ENCODE measurements at places on chromosomes 12 and 14.

GRCh38 chr12:89752341-89752740 is 43.7 kb upstream of the ATP2B1 start:
- no peak for DNase-seq

GRCh38 chr12:54390668-54391551 is 6.4 kb upstream of the ZNF385A start:
- peak; percentile 59 for DNase-seq

DNA sequence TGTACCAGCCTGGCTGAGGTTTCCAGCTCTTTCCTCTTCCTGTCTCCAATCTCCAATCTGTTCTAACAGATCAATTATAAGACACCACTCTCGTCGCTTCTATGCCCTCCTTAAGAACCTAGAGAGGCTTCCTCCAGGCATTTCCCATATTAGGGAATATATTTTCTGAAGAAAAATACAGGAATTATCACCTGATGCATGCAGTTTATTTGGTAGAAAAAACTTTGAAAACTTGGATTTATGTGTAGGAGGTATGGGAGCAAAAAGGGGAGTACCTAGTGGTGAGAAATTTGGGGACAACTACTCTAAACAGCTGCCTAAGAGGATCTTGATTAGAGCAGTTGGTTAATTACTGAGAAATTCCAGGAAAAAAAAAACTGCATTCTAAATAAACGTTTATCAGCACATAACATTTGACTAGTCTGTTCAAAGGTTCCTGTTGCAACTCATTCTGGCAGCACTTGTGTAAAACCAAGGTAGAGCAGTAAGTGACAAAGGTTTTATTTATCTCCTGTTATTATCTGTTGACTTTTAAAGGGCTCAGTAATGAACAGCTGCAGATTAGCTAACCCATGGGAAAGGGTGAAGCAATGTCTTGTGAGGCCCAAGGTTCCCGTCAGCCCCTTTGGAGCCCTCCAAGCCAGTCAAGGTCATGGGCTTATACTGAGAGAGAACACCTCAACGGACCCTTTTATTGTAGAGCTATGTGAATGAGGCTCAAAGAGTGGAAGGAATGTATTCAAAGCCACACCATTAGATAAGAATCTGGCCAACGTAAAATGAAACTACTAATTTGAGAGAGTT is 36.4 kb upstream of the NR1H4 start:
- no peak for DNase-seq

DNA sequence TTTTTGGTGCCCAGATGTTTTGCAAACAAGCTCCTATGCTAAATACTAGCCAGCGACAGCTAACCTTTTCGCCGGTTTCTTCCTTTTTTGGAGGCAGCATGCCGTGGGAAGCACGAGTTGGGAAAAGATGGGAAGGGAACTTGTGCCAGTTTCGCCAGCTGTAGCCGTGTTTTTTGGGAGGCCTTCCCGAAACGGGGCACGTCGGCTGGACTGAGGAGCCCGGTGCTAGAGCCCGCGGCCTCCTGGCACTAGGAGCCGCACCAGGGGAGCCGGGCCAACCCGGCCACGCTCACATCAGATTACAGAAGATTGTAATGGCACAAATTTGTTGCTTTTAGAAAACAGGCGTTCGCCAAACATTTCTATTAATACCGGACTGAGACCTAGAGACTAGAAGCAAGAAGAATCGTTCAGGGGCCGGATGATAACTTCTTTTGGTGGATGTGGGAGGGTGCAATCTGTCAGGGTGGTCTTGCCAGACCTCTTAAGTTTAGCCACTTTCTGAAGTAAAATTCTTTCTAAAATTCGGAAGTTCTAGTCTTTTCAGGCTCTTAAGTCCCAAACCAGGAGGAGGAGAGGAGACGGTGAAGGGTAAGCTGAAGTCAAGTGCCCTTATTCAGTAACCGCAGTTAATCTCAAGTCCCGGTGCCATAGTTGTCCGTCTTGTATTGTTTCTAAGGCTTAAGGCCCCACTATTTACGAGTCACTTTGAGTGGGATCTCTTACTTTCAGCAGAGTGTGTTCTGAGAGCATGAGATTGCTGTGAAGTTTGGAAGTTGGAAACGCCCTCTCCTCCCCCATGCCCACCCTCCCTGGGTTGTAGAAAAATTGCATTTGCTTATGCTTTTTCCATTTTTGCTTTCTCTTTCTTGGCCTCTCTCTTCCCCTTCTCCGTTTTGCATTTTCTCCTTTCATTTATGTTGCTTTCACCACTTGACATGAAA is 1.3 kb downstream of the RASSF3 start:
- DNase-seq: no peak

DNA sequence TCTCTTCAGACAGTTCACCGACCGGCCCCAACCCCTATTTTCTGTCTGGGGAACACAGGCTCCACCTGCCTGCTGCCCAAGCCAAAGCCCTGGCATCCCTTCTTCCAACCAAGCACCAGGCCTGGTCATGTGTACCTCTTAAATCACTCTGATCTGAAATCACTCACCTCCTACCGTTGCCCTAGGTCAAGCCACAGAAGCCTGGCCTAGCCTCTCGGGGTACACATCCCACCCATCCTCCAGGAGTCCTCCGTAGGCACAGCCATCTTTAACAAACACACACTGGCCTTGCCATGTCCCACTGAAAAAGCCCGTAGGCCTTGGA is 81.8 kb downstream of the IRF2BPL start:
- DNase-seq: no peak

All from stimulated activated CD4-positive, alpha-beta T cell treated with anti-CD3 and anti-CD28 coated beads, Interleukin-1b, Interleukin-23, amount 100 ng/mL, for 4 hours (primary cell).